ENCODE measurements at places on chromosomes 3 and 15. TPM values are rescaled to one million over a fixed set of nuclear protein-coding genes. Genes with fewer than 3 reads are reported as not detected.

DNA sequence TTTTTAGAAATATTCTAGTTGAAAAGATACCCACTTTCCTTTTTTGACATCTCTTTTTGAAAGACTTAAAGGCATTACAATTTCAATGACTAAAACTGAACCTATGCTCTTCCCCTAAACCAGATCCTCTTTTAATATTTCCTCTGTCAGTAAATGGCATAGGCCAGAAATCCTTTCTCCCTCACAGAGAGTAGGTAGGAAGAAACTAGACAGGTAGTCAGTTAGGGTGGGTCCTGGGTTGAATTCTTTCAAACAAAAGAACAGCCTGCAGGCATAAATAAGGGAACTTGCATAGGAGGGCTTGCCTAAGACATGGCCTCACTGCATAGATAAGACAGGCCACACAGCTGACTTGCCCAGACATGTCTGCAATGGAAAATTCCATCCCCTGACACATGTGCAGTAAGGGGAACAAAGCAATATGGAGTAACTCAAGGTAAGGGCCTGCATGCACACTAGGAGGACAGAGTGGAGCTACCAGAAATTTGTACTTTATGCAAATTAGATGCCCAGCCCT lies 23.1 kb downstream of the PLSCR5 start:
- peaks cover 21% of the 10 kb centered on the region for H3K27me3 ChIP-seq
- H3K4me1 ChIP-seq: no peaks in the 10 kb centered on the region
- H3K36me3 ChIP-seq: no peaks in the 10 kb centered on the region

DNA sequence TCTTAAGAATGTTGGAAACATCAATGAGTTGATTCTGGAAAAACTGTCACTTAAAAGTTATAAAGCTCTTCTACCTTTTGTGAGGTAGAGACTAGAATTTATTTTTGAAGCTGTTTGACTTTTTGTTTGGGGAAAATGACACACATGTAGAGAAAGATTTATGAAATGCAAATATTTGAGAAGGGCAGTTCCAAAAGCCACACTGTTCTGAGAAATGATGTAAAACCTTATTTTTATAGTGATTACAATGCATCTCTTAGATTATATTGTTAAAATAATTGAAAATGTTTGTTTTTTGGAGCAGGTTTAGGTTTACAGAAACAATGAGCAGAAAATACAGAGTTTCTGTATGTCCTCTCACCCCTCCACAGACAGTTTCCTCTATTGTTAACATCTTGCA lies 116.1 kb upstream of the CMC1 start:
- H3K27ac ChIP-seq: no peak overlapping the region
- H3K4me1 ChIP-seq: peaks cover 17% of the 10 kb centered on the region
- no peaks in the 10 kb centered on the region for H3K36me3 ChIP-seq
- H3K27me3 ChIP-seq: no peaks in the 10 kb centered on the region
- no peak overlapping the region for H3K4me3 ChIP-seq

Gene RTP2
- not detected for total RNA-seq

GRCh38 chr15:66919421-66919820 lies 146.0 kb upstream of the SMAD3 start:
- H3K27ac ChIP-seq: no peak overlapping the region
- no peak for DNase-seq
- no peaks in the 10 kb centered on the region for H3K4me1 ChIP-seq
- H3K36me3 ChIP-seq: peaks cover 8% of the 10 kb centered on the region
- no peak overlapping the region for H3K4me3 ChIP-seq
- H3K27me3 ChIP-seq: peaks cover 37% of the 10 kb centered on the region

GRCh38 chr3:128539376-128539775 lies 46.4 kb upstream of the GATA2 start:
- peaks cover 12% of the 10 kb centered on the region for H3K36me3 ChIP-seq
- H3K27ac ChIP-seq: no peak overlapping the region
- H3K27me3 ChIP-seq: peaks cover 34% of the 10 kb centered on the region
- H3K4me3 ChIP-seq: no peak overlapping the region

GRCh38 chr3:72214066-72214951 lies 429.4 kb upstream of the PROK2 start:
- no peaks in the 10 kb centered on the region for H3K4me1 ChIP-seq
- H3K27me3 ChIP-seq: peaks cover 10% of the 10 kb centered on the region
- DNase-seq: no peak
- no peaks in the 10 kb centered on the region for H3K36me3 ChIP-seq
- no peak overlapping the region for H3K4me3 ChIP-seq
- H3K27ac ChIP-seq: no peak overlapping the region

GRCh38 chr3:159263750-159264553 lies 462.1 kb downstream of the MFSD1 start:
- H3K4me1 ChIP-seq: peaks cover 2% of the 10 kb centered on the region
- no peaks in the 10 kb centered on the region for H3K27me3 ChIP-seq
- no peak overlapping the region for H3K4me3 ChIP-seq
- H3K27ac ChIP-seq: no peak overlapping the region
- DNase-seq: no peak

Gene HYKK
- 0.56 TPM for total RNA-seq

Gene DLEC1
- total RNA-seq: 0.52 TPM

DNA sequence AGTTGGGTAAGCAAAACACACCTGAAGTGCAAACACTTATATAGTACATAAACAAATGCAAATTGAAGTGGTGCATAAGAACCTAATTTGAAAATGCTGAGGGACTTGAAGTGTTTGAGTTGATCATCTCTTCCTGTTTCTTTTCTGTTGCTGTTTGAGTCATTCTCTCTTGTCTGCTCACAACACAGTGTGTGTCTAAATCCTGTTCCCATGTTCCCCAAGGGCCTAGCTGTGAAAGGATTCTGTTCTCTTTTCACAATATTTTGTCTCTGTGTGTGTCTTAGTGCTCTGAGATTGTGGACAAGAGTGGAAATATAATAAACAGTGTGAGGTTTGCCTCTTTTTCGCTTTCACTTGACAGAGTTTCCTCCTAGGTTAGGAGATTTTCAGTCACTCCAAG lies 6.1 kb downstream of the CD96 start:
- H3K36me3 ChIP-seq: peaks cover 38% of the 10 kb centered on the region
- peaks cover 40% of the 10 kb centered on the region for H3K4me1 ChIP-seq
- no peak for DNase-seq
- H3K27me3 ChIP-seq: no peaks in the 10 kb centered on the region
- no peak overlapping the region for H3K27ac ChIP-seq
- H3K4me3 ChIP-seq: no peak overlapping the region

DNA sequence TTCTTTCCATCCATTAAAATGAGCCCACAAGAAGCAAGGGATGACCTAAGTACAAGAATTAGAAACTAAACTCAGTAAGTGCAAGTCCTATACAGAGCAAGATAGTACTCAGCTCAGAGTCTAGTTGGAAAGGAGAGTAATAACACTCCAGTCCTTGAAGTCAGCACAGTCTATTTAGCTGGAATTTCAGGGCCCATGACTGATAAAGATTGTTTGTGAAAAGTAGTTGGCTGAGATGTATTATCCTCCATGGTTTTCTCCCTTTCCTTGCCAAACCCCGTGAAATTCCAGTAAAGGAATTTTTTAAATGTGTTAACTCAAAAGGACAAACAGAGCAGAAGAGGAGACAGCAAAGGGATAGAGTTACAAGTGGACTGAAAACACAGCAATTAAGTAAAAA lies 127.2 kb upstream of the STT3B start:
- H3K27me3 ChIP-seq: peaks cover 25% of the 10 kb centered on the region
- no peaks in the 10 kb centered on the region for H3K36me3 ChIP-seq
- no peak overlapping the region for H3K27ac ChIP-seq
- H3K4me3 ChIP-seq: no peak overlapping the region
- no peak for DNase-seq

DNA sequence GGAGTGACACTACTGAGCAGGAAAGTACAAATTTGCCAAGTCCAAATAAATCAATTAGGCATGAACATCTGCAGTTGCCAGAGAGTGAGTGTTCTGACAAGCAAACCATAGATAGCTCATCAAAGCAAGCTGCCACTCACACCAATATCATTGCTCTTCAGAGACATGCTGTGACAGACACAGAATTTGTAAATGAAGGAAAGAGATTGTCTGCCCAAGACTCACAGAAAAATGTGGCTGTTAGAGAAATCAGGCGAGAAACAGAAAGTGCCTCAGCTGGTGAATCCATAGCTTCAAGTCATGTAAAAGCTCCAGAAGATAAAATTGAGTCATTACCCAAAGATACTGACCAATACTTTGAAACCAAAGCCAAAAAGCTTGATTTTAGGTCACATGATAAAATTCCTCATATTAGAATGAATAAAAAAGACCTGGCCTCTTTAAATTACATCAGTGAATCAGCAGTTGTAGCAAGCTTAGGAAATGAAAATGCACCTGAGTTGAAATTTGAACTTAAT lies 50.8 kb downstream of the CRYBG3 start:
- no peak for DNase-seq
- peaks cover 12% of the 10 kb centered on the region for H3K27me3 ChIP-seq
- H3K4me1 ChIP-seq: peaks cover 7% of the 10 kb centered on the region
- H3K36me3 ChIP-seq: no peaks in the 10 kb centered on the region
- peak overlapping the region; percentile 46 for H3K4me3 ChIP-seq

Gene TRH
- not detected for total RNA-seq

DNA sequence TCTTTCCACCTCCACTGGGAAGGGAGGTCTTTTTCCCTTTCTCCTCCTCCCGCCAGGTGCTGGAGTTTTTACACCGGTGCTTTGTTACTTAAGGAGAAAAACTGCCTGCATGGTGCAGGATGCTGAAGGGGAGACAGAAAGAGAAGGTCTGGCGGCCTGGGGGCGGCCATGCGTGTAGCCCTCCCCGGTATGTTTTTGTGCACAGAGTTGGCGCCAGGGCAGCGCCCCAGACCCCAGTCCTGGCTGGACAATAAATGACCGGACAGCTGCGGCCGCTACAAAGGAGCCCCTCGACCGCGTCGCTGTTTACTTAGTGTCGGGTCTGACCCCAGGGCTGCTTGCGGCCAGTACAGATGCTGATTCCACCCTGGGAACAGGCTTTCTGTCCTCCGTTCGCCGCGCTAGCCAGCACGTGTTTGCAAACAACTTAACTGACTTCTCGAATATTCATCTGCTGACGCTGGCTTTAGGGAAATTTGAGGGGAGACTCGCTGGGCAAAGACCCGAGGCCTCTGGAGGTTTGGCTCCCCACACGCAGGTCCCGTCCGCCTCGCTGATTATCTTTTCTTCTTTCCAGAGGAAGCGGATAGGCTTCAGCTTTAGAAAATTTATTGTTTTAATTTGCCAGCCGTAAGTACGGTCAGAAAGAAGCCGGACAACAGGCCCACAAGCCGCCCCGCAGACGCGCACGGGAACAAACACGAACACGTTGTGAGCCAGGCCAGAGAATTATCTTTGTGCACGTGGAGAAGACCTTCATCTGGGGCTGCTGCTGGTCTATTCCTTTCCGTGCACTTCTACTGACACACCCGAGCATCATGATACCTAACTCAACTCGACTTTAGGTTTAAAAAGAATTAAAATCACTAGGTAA lies 46.9 kb downstream of the ZIC4 start:
- H3K36me3 ChIP-seq: peaks cover 16% of the 10 kb centered on the region
- no peak overlapping the region for H3K27ac ChIP-seq
- peaks cover 40% of the 10 kb centered on the region for H3K27me3 ChIP-seq
- H3K4me3 ChIP-seq: no peak overlapping the region
- H3K4me1 ChIP-seq: no peaks in the 10 kb centered on the region

Gene ZNF717
- total RNA-seq: 7.3 TPM

- no peaks in the 10 kb centered on the region for H3K27me3 ChIP-seq
- H3K4me3 ChIP-seq: peak overlapping the region; percentile 74
- peaks cover 9% of the 10 kb centered on the region for H3K36me3 ChIP-seq
- peak; percentile 68 for DNase-seq
These were observed 589 bp downstream of the NEIL1 start for GRCh38 chr15:75347222-75348033.

Gene TRIM69
- total RNA-seq: 33.9 TPM

Gene UBAP1L
- 5.7 TPM for total RNA-seq

DNA sequence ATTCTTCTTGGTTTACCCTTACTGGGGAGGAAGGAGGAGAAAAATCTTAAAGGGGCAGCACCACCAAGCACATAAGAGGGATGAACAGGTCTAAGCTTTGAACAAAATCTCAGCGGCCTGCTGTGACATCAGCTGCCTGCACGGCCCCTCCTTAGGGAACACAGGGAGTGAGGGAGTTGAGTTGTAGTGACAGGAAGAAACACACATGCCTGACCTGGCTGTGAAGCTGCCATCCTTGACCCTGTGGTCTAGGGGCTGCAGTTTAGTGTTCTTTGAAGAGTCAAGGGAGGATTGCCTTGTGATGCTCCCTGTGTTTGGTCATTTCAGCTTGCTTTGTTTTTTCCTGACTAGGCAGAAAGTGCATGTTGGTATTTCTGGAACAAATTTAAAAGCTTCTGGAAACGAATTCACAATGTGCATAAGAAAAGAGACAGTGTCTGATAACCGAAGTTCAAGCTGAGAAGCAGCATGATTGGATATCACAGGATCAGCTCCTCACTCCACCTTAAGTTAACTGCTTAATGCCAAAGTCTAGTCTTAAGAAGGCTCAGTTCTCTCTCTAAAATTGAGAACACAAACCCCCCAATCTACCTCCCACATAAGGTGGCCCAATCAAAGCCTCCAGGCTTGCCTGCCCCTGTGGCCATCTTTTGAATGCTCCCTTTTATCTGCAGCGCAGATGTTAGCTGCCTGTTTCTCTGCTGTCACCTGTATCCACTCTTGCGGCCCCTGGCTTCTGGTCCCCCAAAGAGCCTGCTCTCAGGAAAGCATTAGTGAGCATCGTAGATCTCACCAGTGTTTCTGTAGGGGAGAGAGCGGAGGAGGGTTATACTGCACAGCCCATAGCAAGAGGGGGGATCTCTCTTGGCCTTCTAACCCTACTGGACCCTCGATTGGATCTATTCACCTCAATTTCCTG lies 82.2 kb downstream of the SCN11A start:
- no peak overlapping the region for H3K4me3 ChIP-seq
- H3K27ac ChIP-seq: no peak overlapping the region
- no peaks in the 10 kb centered on the region for H3K4me1 ChIP-seq
- H3K27me3 ChIP-seq: peaks cover 13% of the 10 kb centered on the region

GRCh38 chr3:187783098-187783497 lies 37.8 kb upstream of the BCL6 start:
- peaks cover 26% of the 10 kb centered on the region for H3K4me1 ChIP-seq
- peak overlapping the region; percentile 62 for H3K27ac ChIP-seq
- H3K27me3 ChIP-seq: peaks cover 3% of the 10 kb centered on the region
- no peak for DNase-seq

DNA sequence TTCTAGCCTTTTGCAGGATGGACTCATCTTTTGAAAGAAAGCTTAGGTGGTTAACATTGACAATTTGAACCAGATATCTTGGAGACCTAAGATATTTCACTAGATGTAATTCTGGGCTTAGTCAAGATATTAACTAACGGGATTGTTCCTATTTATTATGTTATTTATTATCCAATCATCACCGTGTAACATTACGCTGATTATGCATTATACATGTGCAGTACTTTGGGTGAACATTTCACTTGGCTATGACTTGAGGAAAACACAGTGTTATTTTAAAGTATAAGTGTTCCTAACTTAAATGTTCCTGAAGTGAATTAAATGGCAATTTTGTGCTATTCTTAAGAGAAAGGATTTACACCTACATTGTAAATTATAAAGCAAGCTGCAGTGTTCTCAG lies 574.5 kb upstream of the KCNMB2 start:
- H3K27ac ChIP-seq: no peak overlapping the region
- no peaks in the 10 kb centered on the region for H3K36me3 ChIP-seq
- no peaks in the 10 kb centered on the region for H3K4me1 ChIP-seq

GRCh38 chr3:127286571-127287140 lies 1.2 kb downstream of the PRR20G start:
- no peaks in the 10 kb centered on the region for H3K36me3 ChIP-seq
- H3K27me3 ChIP-seq: peaks cover 12% of the 10 kb centered on the region
- no peaks in the 10 kb centered on the region for H3K4me1 ChIP-seq
- no peak overlapping the region for H3K27ac ChIP-seq
- H3K4me3 ChIP-seq: no peak overlapping the region
- no peak for DNase-seq

Gene C3orf33
- 1.7 TPM for total RNA-seq
